ENCODE measurements at places on chromosomes 12 and 14. TPM values are rescaled to one million over a fixed set of nuclear protein-coding genes. Genes with fewer than 3 reads are reported as not detected.

Gene NELL2
- under 0.01 TPM for total RNA-seq

Gene PSEN1
- total RNA-seq: 80.0 TPM

Gene PTPRO
- 0.24 TPM for total RNA-seq

Gene OASL
- 1.1 TPM for total RNA-seq

Gene SOCS2
- 20.7 TPM for total RNA-seq

Gene EML5
- 0.96 TPM for total RNA-seq

Gene TMEM233
- total RNA-seq: 0.24 TPM

Gene MGP
- not detected for total RNA-seq

Gene LRIG3
- 97.8 TPM for total RNA-seq

Gene KRT79
- 0.21 TPM for total RNA-seq

Gene FAM234B
- 5.1 TPM for total RNA-seq

Gene TEX52
- total RNA-seq: not detected

Gene TMEM132D
- total RNA-seq: 0.24 TPM

Gene NFKBIA
- 407 TPM for total RNA-seq

Gene LTB4R2
- total RNA-seq: 30.3 TPM

Gene LRRK2
- 1.1 TPM for total RNA-seq

Gene GALNT9
- total RNA-seq: not detected

Gene CNTN1
- 9.8 TPM for total RNA-seq

Gene SERPINA10
- total RNA-seq: not detected

Gene DPPA3
- total RNA-seq: not detected

Gene HOXC10
- total RNA-seq: 2.2 TPM

Gene IFNG
- total RNA-seq: not detected

Gene ADAMTS20
- total RNA-seq: not detected

Gene TAS2R46
- total RNA-seq: 0.85 TPM

Gene INHBE
- 0.96 TPM for total RNA-seq

Gene FUT8
- 27.7 TPM for total RNA-seq

Gene GRIP1
- total RNA-seq: 5.5 TPM

Gene SRRM4
- total RNA-seq: not detected

Gene SELPLG
- not detected for total RNA-seq

Gene TPPP2
- total RNA-seq: not detected

Gene PMCH
- not detected for total RNA-seq

Gene IQSEC3
- total RNA-seq: not detected

Gene MARS1
- total RNA-seq: 191 TPM

Gene CRACR2A
- total RNA-seq: 0.43 TPM

Gene BCL11B
- 5.1 TPM for total RNA-seq

Gene RND1
- 7.5 TPM for total RNA-seq

Gene MYL6B
- total RNA-seq: 40.5 TPM

Gene KRT73
- not detected for total RNA-seq

Gene PROX2
- not detected for total RNA-seq

Gene PTHLH
- total RNA-seq: 193 TPM

Gene GZMB
- total RNA-seq: 0.21 TPM

Gene STXBP6
- total RNA-seq: not detected

All from tracheal epithelial cell (primary cell).